ENCODE measurements at places on chromosomes 13 and 19.

DNA sequence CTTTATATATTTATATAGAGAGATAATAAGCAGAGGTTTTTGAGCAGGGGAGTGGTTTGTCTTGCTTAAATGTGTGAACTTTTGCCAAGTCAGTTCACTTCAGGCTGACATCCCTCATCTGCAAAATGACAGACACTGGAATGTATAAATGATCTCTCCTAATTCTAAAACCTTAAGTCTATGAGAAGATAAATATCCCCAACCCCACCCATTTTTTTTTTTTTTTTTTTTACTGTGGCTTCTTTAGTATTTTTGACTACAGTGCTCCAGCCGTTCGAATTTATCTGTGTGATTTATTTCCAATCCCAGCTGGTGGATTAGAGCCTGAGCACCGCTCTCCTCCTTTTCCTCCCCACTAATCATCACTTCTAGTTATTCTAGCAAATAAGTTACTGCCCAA lies 234.8 kb downstream of the DACH1 start:
- no peak for DNase-seq

- no peak for DNase-seq
These were observed 4.2 kb downstream of the CACNG8 start for GRCh38 chr19:53966931-53967330.

GRCh38 chr19:12567951-12568350 lies 16.7 kb upstream of the ZNF564 start:
- no peak for DNase-seq

DNA sequence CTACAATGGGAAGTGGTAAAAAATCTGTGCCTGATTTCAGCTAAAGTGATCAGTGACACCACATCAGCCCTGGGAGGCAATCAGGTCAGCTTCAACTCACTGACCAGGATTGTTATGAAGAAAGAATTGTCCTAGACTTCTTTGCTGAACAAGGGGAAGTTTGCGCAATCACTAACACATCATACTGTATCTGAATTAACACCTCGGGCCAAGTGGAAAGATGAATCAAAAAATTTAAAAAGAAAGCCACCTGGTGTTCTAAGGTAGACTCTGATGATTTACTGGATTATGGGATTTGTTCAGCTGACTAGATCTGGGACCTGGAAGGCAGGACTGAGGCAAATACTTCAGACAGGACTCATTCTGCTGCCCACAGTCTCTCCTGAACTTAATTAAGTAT lies 161.8 kb downstream of the DIAPH3 start:
- no peak for DNase-seq
